ENCODE measurements at places on chromosomes 3 and 15.

GRCh38 chr3:128936341-128936740 lies 56.9 kb downstream of the ACAD9 start:
- DNase-seq, result no peak

DNA sequence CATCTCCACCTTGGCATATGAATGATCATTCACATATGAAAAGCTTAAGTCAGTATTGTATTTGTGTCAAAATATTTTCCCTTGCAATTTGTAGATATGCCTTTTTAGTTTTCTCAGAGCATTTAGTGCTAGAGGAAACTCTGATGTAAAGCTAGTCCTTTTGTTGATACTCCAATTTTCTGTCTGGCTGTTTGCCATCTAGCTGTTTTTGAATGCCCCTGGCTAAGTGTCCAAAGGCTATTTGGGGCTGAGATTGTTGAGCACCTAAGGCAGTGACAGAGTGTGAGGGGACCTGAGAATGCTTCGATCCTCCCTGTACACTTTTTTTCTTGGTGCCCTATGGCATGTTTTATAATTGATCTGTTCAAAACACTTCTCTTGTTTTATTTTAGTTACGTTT lies 3.1 kb downstream of the SLC51B start:
- DNase-seq, result no peak

DNA sequence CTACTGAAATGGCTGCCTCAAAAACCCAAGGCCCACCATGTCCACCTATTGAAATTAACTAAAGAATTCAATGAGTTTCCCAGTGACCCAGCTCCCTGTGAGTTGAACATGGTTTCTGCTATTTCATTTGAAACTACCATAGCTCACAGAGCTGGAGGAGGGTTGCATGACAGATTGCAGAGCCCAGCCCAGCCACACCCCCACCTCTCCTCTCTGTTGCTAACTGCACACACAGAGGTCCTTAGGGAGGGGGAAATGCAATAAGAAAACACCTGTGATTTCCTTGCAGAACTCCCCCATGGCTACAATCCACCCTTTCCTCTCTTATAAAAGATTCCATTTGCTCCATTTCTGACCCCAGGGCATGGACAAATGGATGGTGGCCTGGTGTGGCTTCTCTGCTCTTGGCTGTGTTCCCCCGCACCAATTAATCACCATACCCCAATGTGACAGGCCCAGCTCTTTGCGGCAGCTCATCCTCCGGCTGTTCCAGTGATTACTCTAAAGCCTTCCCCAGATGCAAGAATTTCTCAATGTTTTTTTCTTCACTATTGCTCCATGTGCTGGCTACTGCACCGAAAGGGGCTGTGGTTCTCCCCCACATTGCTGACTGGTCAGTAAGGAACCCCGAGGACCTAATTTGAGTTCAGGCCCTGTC lies 208.4 kb upstream of the KBTBD8 start:
- DNase-seq, result no peak

GRCh38 chr15:34578283-34578674 lies 5.2 kb downstream of the GOLGA8B start:
- DNase-seq, result no peak

- no peak for DNase-seq
These were observed 333.9 kb upstream of the THRB start for GRCh38 chr3:24828551-24828950.

DNA sequence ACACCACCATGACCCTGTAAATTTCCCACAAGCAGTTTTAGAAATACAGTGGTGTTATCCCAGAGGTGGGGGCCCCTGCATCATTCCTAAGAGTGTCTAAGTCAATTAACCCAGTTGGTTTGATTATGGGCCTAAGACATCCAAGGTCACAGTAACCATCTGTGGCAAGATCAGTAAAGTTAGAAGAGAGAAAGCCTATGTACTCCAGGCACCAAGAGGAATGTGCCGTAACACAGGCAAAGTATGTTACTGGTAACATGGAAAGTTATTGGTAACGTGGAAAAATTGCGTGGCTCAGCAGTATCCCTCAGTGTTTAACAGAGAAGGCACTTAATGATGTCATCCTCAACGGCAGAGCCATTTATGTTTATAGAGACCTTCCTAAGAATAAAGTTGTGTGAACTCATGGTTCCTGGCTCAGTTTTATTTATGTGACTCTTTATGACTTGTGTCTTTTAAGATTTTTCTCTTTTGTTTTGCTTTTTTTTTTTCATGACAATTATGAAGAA lies 144.1 kb upstream of the RASGRP1 start:
- no peak for DNase-seq

DNA sequence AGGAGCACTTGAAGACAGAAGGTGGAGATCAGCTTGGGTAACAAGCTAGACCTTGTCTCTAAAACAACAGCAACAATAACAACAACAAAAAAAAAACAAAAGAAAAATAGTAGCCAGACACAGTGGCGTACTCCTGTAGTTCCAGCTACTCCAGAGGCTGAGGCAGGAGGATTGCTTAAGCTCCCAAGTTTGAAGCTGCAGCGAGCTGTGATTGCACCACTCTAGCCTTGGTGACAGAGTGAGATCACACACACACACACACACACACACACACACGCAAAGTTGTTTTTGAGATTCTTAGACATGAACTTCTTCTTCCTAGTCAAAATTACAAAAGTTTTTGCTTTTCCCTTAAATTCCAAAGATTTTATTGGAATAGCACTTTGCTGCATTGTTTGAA lies 93.0 kb upstream of the IGSF10 start:
- no peak for DNase-seq

GRCh38 chr3:126347543-126348161 lies 9.6 kb downstream of the KLF15 start:
- DNase-seq, result no peak

GRCh38 chr15:49721621-49722020 lies 100.8 kb downstream of the DTWD1 start:
- no peak for DNase-seq

- DNase-seq, result no peak
These were observed 346.2 kb upstream of the CBLB start for GRCh38 chr3:106215047-106215446.

- peak; percentile 52 for DNase-seq
These were observed 32.6 kb downstream of the HACD2 start for GRCh38 chr3:123552095-123552714.

- DNase-seq, result no peak
These were observed 116.1 kb downstream of the KLF13 start for GRCh38 chr15:31442699-31443111.

DNA sequence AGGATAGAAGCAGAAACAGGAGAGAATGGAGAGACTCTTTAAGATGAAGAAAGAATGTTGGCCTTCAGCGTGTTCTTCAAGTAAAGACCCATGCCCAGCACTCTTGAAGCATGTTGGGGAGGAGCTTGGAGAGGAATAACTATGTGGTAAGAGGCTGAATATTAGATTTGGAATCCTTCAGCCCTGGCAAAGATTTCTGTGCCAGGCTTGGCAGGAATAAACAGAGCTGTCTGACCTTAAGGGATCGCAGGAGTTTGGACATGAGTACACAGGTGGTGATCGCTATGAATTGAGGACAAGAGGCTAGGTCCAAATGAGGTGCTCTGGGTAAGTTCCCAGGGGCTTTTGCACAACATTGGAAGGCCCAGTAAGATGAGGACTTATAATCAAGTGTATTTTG lies 132.6 kb upstream of the TBL1XR1 start:
- no peak for DNase-seq

DNA sequence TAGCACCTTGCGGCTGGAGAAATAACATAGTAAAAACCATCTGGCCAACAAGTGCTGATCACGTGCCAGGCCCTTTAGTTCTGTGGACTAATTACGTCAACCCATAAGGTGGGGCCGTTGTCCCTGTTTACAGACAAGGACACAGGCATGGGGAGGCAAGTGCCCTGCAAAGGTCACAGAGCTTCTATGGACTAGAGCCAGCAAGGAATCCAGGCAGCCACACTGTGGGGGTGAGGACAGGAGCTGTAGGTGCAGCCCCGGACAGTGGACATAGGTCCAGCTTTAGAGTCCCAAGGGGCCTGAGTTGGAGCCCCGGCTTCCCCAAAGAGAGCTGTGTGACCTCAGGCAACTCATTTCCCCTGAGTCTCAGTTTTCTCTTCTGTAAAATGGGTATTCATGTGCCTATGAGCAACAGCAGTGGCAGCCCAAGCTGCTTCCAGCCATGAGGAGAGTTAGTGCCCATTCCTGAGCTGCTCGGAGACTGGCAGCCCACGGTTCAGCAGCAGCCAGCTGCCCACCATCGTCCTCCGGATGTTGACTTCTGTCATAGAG lies 13.9 kb downstream of the CHST13 start:
- DNase-seq, result no peak

DNA sequence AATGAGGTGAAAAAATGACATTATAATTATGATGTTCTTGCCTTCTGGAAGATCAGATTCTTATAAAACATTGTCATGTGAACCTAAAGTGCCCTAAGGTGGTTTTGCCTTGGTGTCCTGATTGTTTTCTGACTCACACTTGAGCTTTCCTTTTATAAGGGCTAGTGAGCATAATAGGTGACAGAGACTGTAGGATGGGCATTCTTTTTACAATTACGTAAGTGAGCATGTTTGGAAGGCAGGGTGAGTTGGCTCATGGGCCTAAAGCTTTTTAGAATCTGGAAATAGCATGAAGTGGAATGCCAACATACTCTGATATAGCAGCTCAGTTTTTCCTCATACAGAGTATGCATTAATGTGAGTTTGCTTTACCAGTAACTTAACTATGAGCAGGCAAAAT lies 41.2 kb downstream of the CRYBG3 start:
- no peak for DNase-seq

- DNase-seq, result no peak
These were observed 248.5 kb downstream of the ZMAT3 start for GRCh38 chr3:178823150-178823549.

DNA sequence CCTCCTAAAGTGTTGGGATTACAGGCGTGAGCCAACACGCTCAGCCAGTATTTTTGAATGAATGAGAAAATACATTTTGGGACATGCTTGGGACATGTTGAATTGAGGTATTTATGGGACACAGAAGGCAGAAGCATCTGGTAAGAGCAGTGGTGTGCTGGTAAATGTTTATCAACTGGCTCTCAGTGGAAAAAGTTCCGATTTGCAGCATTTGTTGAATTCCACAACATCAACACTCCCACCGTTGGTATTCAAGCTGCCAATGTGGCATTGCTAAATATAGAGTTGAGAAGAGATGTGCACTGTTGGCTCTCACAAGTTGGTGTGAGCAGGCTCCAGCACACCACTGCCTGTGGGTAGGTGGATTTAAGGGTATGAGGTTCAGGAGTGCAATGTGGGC lies 35.8 kb upstream of the LRRFIP2 start:
- no peak for DNase-seq

- DNase-seq, result no peak
These were observed 225.2 kb upstream of the ICE2 start for GRCh38 chr15:60704129-60704528.

DNA sequence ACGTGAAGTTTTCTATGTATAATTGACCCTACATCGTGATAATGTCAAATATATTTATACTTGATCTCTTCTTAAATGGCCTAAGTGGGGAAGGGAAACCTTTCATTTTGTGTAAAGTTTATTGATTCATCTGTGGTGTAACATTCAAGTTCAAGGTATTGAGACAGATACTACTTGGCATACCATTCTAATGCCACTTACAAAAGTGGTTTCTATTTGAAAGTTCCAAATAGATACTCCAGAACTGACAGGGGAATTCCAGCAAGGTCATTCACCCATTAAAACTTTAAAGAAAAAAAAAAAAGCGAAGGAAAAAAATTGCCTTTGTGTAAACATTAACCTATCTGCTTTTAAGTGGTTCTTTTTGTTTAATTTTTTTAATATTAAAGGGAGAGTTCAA lies 45.3 kb upstream of the MAP3K13 start:
- no peak for DNase-seq

- DNase-seq, result no peak
These were observed 398.5 kb downstream of the VPS13C start for GRCh38 chr15:61661791-61662190.
